GM04503 (cell line): ENCODE measurements at places on chromosomes 7 and 10.

DNA sequence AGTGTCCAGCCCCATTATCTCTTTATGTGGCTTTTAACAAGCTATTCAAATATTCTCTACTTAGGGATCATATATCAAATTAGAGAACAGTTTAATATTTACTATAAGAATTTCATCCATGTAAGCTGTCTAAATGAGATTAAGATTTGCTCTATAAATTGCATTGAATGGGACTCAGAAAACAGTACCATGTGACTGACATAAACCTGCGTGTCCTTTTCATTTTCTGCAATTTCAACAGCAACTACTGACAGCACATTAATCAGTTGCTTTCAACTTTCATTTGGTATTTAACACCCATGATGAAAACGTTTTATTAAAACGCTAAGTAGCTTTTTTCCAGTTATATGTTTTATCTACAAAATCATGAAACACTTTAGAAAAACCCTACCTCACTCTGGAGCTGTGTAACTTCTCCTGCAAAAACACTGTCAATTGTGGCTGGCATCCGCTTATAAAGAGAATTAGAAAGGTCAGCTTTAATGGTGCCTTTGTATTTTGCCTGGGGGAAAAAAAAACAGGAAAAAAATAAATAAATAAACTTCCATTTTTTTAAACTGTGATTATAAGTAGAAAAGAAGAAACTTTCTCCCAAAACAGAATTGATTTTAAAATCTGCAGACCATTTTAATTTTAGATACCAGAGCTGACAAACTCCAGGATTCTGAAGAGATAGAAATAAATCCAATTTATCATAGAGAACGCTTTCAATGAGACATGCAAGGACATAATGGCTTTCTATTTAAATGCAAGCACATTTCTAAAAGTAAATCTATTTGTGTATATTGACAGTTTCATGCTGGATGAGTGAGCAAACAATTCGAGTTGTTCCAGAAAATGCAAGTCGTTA is 9.2 kb downstream of the NEBL start:
- DNase-seq: no peak

GRCh38 chr10:77866598-77866997 is 60.0 kb downstream of the DLG5 start:
- no peak for DNase-seq

- peak; percentile 79 for DNase-seq
Observed at GRCh38 chr7:44257618-44258422, 57.0 kb downstream of the YKT6 start.

DNA sequence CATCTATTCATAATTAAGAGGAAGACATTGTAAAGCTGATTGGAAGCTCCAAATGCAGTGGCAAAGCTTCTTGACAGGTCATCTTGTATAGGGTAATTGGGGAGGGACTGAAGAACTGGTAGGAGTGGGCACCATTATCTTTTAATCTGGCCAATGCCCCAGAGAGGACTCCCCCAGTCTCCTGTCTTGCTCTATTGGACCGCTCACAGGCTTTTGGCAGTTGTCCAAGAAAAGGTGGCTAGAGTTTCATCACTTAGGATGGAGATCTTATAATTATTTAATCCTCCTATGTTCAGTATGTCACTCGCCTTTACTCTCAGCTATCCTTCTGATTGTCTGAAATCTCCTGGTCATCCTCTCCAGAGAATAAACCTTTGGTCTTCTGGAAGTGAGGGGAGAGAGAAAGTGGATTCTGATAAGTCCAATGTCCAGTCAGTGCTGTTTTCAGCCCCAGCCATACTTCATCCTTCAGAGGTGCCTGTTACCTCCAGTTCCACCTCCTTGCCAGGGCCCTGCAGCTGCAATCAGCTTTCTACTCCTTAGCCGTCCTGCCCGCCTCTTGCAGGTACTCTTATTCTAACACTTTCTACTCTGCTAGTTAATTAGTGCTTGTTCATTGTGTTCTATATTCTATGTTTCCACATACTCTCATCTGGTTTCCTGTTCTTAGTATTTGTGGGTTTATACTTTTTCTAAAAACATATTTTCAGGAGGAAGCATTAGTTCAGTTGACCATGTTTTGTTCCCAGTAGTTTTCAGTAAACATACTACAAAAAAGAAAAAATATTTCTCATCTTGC is 241.6 kb downstream of the NSUN6 start:
- DNase-seq: no peak

DNA sequence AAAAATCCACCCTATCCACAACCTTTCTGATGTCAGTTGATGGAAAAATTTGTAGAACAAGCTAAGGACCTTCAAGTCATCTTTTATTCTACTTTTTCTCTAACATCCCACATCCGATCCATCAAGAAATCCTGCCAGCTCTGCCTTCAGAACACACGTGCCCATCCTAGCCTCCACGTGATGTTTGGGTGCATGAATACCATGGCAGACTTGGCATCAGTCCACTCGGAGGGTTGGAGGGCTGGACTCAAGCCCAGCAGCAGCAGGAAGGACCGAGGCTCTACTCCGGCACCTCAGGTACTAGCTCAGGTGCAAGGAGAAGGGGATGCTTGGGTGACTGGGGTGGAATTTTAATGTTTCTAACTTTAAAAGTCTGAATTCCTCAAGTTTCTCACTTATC is 428.6 kb downstream of the DPP6 start:
- no peak for DNase-seq
